ENCODE measurements at places on chromosomes 3 and 15. TPM values are rescaled to one million over a fixed set of nuclear protein-coding genes. Genes with fewer than 3 reads are reported as not detected.

The SPRED1 gene
- total RNA-seq = 14.1 TPM

- no peak overlapping the region for H3K4me3 ChIP-seq
- no peak overlapping the region for H3K27ac ChIP-seq
- no peaks in the 10 kb centered on the region for H3K36me3 ChIP-seq
- no peaks in the 10 kb centered on the region for H3K4me1 ChIP-seq
- no peaks in the 10 kb centered on the region for H3K27me3 ChIP-seq
Observed at GRCh38 chr3:30733209-30733608, 126.8 kb downstream of the TGFBR2 start.

DNA sequence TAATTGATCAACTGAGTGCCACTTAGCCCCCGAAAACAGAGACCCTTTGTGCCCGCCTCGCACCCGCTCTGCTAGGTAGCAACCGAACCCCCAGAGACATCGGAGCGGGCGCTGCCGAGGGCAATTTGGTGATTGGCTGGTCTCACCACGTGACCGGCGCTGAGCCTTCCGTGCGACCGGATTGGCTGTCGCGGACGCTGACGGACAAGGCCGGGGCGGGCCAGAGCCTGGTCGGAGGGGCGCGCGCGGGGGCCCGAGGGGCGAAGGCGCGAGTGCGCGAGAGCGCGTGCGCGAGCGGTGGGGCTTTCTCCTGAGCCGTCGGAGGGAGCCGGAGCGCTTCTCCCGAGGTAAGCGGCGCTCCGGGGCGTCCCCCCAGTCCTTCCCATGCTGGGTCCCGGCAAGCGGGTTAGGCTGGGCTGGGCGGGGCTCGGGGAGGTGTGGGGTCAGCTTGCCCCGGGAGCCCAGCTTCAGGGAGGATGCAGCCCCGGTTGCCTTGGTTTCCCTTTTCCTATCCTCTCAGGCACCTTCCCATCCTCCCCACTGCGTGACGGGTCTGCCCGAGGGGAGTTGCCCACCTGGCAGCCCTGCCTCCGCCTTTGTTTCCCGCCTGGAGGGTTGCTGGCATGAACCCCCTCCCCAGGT is at the start of gene TMEM108:
Gene TMEM108 (plus strand): TSS at position 303 of the 642 bp plus-strand sequence.
- H3K4me1 ChIP-seq = peaks cover 8% of the 10 kb centered on the region
- H3K4me3 ChIP-seq = peak within 1 kb of the TSS; percentile 66
- H3K27me3 ChIP-seq = peaks cover 59% of the 10 kb centered on the region
- H3K36me3 ChIP-seq = no peaks in the 10 kb centered on the region

The TNFAIP8L3 gene
- 5.3 TPM for total RNA-seq

DNA sequence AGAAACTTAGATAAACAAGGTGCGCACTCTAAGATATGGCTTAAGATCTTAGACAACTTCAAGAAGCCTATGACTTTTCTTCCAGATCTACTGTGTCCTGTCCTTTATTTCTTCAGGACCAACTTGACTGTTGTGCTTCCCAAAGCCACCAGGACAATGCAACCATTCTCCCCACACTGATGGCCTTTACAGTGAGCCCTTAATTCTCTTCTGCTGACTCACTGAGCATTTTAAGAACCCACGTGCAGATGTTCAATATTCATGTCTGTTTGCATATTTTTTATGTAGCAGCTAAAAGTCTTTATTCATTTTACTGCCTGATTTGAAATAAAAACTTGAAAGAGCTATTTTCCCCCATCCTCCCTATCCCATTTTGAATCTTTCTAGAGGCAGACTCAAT is 103.3 kb upstream of the SLC2A2 start:
- no peaks in the 10 kb centered on the region for H3K27me3 ChIP-seq
- DNase-seq = no peak
- no peak overlapping the region for H3K4me3 ChIP-seq
- no peaks in the 10 kb centered on the region for H3K4me1 ChIP-seq
- no peak overlapping the region for H3K27ac ChIP-seq

- peaks cover 10% of the 10 kb centered on the region for H3K4me1 ChIP-seq
- no peaks in the 10 kb centered on the region for H3K36me3 ChIP-seq
- H3K27ac ChIP-seq = no peak overlapping the region
- no peak overlapping the region for H3K4me3 ChIP-seq
- no peaks in the 10 kb centered on the region for H3K27me3 ChIP-seq
Observed at GRCh38 chr3:184593220-184593927, 31.8 kb downstream of the EPHB3 start.

The LRRC31 gene
- not detected for total RNA-seq

- no peak for DNase-seq
- H3K27me3 ChIP-seq = no peaks in the 10 kb centered on the region
- no peak overlapping the region for H3K4me3 ChIP-seq
- H3K4me1 ChIP-seq = peaks cover 31% of the 10 kb centered on the region
- no peaks in the 10 kb centered on the region for H3K36me3 ChIP-seq
- no peak overlapping the region for H3K27ac ChIP-seq
Observed at GRCh38 chr15:74370471-74370870, 3.0 kb upstream of the CYP11A1 start.

The EFHB gene
- total RNA-seq = 0.85 TPM

The FRG2C gene
- not detected for total RNA-seq

DNA sequence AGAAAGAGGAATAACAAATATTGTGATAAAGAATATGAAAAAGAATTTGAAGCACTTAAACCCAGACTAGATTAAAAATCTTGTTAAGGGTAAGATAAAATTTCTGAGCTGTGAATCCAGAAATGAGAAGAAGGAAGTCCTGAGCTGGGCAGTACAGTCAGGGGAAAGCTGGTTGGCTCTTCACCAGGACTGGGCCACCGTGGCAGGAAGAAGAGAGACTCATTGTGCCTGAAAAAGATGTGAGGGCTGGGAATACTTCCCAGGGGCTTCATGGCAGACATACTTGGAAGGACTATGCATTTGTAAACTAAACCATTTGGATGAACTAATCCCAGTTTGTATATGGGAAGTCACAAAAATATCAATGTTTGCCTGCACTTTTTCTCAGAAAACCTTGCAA is 28.5 kb upstream of the MYO5C start:
- H3K4me3 ChIP-seq = no peak overlapping the region
- no peaks in the 10 kb centered on the region for H3K27me3 ChIP-seq
- DNase-seq = no peak
- no peak overlapping the region for H3K27ac ChIP-seq
- H3K36me3 ChIP-seq = peaks cover 5% of the 10 kb centered on the region

GRCh38 chr15:84834969-84835368 is 17.8 kb downstream of the ALPK3 start:
- H3K4me1 ChIP-seq = peaks cover 84% of the 10 kb centered on the region
- H3K4me3 ChIP-seq = no peak overlapping the region
- DNase-seq = no peak
- H3K36me3 ChIP-seq = peaks cover 44% of the 10 kb centered on the region
- no peaks in the 10 kb centered on the region for H3K27me3 ChIP-seq

The LRRK1 gene
- total RNA-seq = 12.7 TPM

- H3K4me1 ChIP-seq = no peaks in the 10 kb centered on the region
- no peak for DNase-seq
- H3K27me3 ChIP-seq = no peaks in the 10 kb centered on the region
- H3K27ac ChIP-seq = no peak overlapping the region
Observed at GRCh38 chr3:16124636-16125035, 49.8 kb upstream of the GALNT15 start.

The GP5 gene
- not detected for total RNA-seq

- no peaks in the 10 kb centered on the region for H3K36me3 ChIP-seq
- H3K4me3 ChIP-seq = no peak overlapping the region
- H3K4me1 ChIP-seq = no peaks in the 10 kb centered on the region
- DNase-seq = no peak
- H3K27ac ChIP-seq = no peak overlapping the region
Observed at GRCh38 chr3:7546253-7546652, 685.3 kb downstream of the GRM7 start.

DNA sequence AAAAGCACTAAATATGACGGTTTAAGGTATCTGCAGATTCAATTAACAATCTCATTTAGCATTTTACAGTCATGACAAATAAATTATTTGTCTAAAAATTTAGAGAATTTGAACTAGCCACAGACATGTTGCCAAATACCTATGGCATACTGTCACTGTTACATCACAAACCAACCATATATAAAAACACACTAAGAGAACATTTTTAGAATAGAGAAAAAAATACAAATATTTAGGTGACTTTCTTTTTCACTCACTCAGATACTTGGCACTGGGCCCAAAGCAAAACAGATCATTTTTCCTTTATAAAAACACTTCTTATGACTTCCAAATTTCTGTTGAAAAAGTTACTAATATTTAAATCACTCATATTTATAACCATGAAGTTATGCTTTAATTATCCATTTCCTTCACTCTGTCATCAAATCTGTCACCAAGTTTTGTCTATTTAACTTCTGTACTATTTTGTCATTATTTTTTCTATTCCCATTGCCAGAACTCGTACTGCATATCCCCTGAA is 644.7 kb downstream of the OTOL1 start:
- no peaks in the 10 kb centered on the region for H3K4me1 ChIP-seq
- no peak overlapping the region for H3K27ac ChIP-seq
- no peak overlapping the region for H3K4me3 ChIP-seq
- H3K27me3 ChIP-seq = no peaks in the 10 kb centered on the region

The DPPA2 gene
- total RNA-seq = not detected

- peak; percentile 28 for DNase-seq
- H3K4me3 ChIP-seq = no peak overlapping the region
- peaks cover 18% of the 10 kb centered on the region for H3K4me1 ChIP-seq
Observed at GRCh38 chr3:167166594-167167253, 213.4 kb downstream of the ZBBX start.

- H3K27me3 ChIP-seq = no peaks in the 10 kb centered on the region
- DNase-seq = no peak
- H3K4me1 ChIP-seq = no peaks in the 10 kb centered on the region
Observed at GRCh38 chr15:26083457-26083856, 220.3 kb upstream of the ATP10A start.

The SEMA3F gene
- 7.0 TPM for total RNA-seq

The RGMA gene
- 15.4 TPM for total RNA-seq

DNA sequence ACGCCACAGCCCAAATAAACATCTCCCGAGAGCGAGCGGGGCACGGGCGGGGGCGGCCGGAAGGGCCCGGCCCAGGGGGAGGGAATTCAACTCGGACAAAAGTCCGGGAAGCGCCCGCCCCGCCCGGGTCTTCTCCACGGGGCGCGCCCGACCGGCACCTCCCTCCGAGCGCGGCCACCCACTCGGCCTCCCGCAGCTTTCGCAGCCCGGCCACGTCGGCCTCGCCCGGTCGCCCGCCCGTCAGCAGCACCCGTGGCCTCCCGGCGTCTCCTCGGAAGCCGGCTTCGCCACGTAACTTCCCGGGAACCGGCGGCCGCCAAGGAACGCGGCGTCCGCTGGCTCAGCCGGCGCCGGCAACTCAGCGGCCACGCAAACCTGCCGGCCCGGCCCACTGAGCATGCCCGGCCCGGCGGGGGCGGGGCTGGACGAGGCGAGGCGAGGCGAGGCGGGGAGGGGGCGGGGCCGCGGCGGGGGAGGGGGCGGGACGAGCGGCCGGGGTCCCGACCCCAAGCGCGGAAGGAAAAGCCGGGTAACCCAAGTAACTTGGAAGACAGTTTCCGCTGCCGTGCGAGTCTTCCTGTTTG is at the start of gene TJP1:
Gene TJP1 (minus strand): TSS at position 369 of the 584 bp plus-strand sequence. CDS start 440 bp downstream, outside the sequence.
- DNase-seq = peak; percentile 86
- H3K27ac ChIP-seq = peak within 1 kb of the TSS; percentile 99
- H3K4me1 ChIP-seq = peaks cover 10% of the 10 kb centered on the region

DNA sequence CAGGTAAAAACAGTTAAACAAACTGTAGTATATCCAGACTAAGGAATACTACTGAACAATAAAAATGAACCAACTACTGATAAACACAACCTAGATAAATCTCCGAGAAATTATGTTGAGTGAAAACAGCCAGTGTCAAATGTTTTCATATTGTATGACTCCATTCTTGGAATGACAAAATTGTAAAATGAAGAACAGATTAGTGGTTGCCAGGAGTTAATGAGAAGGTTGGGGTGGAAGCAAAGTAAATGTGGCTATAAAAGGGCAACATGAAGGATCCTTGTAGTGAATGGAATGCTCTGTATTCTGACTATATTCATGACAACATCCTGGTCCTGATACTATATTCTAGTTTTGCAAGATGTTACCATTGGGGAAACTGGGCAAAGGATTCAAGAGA is 27.5 kb upstream of the ACKR4 start:
- DNase-seq = no peak
- no peak overlapping the region for H3K27ac ChIP-seq
- no peak overlapping the region for H3K4me3 ChIP-seq
- H3K4me1 ChIP-seq = no peaks in the 10 kb centered on the region

DNA sequence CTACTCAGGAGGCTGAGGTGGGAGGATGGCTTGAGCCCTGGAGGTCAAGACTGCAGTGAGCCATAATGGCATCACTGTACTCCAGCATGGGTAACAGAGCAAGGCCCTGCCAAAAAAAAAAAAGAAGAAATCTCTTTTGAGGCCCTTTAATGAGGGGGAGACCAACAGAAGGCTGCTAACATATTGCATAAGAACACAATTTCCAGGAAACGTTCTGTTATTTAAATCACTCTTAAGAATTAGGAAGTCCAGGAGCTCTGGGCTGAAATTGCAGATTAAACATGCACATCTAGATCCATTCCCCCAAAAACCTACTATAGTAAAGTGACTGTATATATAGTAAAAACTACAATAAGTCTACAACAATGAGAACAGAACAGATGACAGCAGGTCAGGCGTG is 16.1 kb upstream of the BLM start:
- no peaks in the 10 kb centered on the region for H3K4me1 ChIP-seq
- no peak overlapping the region for H3K4me3 ChIP-seq
- DNase-seq = no peak
- no peaks in the 10 kb centered on the region for H3K36me3 ChIP-seq
- H3K27me3 ChIP-seq = no peaks in the 10 kb centered on the region

DNA sequence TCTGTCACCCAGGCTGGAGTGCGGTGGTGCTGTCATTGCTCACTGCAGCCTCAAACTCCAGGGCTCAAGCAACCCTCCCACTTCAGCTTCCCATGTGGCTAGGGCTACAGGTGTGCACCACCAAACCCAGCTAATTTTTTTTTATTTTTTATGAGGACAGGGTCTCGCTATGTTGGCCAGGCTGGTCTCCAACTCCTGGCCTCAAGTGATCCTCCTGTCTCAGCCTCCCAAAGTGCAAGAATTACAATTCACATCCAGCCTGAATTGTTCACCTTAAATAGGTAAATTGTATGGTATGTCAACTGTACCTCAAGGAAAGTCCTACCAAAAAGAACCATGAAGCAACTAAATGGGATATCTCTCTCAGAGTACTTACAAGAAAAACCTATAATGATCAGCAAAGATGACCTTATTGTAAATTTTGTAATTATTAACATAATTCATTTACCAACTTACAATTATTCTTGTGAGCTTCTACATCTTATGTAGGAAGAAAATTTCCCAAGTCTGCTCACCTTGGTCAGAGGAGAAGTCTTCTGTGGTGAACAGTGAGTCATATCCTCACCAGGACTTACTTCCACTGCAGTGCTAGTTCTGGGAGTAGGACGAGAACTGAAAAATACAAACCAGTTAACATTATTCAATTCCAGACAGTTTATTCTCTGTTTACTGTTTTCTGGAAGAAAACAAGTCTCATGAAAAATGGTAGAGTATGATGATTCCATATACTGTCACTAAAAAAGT is 54.4 kb downstream of the ULK4 start:
- no peaks in the 10 kb centered on the region for H3K4me1 ChIP-seq
- no peak overlapping the region for H3K27ac ChIP-seq
- H3K4me3 ChIP-seq = no peak overlapping the region

DNA sequence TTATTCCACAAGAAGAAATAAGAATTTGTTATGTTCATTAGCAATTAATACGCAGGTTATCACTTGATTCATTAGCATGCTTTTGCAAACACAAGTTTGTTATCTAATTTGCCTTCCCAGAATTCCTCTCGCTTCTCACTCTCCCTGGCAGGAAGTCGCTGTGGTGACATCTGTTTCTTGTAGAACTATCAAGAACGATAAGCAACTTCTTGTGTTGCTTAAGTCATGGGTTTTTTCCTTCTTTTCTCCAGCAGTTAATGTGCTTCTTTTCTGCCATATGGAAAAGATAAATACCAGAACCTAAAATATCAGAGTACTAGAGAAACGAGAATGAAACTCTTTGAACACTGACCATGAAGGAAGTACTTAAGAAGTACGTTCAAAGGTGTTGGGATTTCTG is 99.8 kb upstream of the CHMP2B start:
- H3K4me3 ChIP-seq = no peak overlapping the region
- H3K36me3 ChIP-seq = no peaks in the 10 kb centered on the region
- no peak overlapping the region for H3K27ac ChIP-seq
- DNase-seq = no peak

All from heart left ventricle (tissue), 16 donors.